ENCODE measurements at places on chromosomes 13 and 19.

GRCh38 chr13:36436811-36437210, 4.5 kb downstream of the CCNA1 start:
- no peak for DNase-seq

- DNase-seq, result no peak
Observed at GRCh38 chr13:94182185-94182761, 297.2 kb downstream of the DCT start.

DNA sequence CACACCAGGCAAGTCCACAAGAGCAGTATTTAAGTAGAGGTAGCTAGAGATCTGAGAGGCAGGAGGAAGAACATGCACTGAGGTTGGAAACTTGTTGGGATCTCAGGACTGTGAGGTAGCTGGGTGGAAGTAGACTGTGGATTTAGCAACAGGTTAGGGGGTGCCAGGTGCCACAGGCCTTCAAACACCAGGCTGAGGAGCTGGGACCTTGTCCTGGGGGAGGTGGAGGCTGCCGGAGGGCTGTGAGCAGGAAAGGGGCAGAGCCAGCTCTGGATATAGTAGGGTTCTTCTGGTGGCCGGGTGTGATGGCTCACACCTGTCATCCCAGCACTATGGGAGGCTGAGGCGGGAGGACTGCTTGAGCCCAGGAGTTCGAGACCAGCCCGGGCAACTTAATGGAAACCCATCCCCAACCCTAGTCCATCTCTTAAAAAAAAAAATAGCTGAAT, 3.1 kb downstream of the FUZ start:
- no peak for DNase-seq

DNA sequence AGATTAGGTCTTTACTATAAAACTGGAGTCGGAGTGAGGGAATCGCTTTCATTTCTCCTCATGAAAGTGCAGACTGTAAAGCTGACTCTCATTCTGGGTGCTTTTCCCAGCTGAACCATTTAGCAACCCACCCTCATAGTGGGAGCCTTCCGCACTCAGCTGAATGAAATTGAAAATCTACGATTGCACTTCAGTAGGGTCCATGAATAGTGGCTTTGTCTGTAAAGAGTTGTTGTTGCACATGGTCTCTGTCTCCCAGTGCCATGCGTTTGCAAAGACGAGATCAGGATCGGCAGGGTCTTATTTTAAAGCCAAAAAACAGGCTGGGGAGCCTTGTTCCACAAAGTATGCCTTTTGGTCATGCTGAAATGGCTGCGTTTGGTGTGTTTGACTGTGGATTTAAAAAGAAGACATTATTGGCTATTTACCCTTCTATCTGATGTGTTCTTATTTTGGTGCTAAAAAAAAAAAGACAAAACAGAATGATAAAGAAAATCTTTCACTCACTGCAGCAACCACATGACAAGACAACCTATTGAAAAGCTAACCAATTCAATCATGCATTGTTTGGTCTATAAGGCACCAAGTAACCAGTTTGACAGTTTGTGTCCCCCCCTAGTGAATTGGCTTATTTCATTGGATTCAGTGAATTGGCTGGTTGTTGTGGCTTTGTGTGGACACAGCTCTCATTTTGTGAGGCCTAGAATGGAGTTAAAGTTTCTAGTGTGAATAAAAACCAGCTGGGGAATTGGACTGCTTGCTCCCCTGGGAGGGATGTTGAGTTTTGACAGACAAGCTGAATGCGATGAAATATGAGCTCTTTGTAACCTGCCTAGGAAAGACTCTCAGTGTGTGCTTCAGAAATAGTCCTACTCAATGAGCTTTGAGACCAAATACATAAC, 65.6 kb downstream of the ARHGAP35 start:
- no peak for DNase-seq

DNA sequence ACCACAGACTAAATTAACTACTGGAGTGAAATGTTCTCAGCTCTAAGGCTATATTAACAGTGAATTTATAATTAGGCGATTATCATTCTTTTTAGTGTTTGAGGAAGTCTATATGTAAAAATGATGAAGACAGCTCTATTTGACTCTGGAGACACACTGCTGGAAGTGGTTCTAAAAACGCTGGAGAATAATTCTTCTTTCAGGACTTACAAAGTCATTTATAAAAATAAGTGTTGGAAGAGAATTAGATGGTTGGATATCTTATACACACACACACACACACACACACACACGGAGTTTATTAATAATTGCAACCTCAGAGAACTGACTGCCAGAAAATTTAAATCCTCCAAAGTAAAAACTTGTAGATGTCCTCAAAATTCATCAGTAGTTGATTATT, 1171.3 kb downstream of the EFNB2 start:
- no peak for DNase-seq

- DNase-seq, result no peak
Observed at GRCh38 chr13:110592665-110593064, 22.7 kb upstream of the NAXD start.

DNA sequence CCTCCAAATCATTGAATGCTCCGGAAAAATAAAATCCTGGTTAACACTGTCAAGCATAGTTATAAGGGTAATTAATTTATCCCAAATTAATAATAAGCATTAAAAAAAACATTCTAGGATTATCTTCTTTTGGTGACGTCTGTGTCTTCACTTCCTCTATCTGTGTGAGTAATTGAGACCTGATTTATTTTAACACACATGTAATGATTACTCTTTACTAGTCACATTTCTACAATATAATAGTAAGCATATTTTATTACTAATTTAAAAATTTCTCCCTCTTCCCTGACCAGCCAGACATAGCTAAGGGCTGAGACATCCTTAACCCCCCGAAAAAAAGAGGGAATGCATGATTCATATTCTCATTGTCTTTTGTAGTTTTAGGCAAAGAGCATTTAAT, 2.3 kb downstream of the FNDC3A start:
- DNase-seq, result no peak

- DNase-seq, result no peak
Observed at GRCh38 chr13:94860981-94861407, 148.6 kb upstream of the SOX21 start.

GRCh38 chr13:30255696-30256095, 51.7 kb downstream of the KATNAL1 start:
- no peak for DNase-seq

- no peak for DNase-seq
Observed at GRCh38 chr19:33613620-33614000, 8.1 kb upstream of the CHST8 start.

DNA sequence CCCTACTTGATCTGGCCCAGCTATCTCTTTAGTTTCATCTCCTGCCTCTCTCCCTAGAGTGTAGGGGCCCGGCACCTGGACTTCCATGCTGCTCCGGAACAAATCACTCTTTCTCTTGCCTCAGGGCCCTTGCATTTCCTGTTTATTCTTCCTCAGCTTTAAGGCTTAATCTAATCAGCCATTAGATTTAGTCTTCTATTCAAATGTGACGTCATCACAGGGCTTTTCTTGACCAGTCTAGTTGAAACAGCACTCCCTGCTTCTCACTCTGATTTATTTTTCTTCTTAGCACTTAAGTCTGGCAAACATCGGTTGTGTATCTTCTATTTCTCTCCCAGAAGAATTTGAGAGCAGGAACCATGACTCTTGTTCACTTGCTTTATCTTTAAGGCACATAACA, 564.1 kb downstream of the EFNB2 start:
- DNase-seq, result no peak

GRCh38 chr19:55465460-55466240, 1.1 kb upstream of the C19orf85 start:
- DNase-seq, result no peak

DNA sequence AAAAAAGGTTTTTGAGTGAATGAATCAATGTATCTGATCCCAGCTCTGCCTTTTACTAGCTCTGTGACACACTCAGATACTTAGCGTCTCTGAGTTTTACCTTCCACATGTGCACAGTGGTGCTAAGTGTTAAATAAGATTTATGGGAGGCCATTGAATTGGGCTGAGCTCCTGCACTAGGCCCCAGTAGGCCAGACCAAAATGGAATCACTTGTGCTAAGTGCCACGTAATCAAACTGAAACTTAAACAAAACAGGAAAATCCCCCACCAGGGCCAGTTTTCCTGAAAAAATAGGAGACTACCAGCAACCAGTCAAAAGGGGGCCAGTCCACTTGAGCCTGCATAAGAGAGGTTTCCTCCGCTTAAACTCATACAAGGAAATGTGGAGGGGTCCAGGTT, 40.9 kb downstream of the GJA3 start:
- no peak for DNase-seq

DNA sequence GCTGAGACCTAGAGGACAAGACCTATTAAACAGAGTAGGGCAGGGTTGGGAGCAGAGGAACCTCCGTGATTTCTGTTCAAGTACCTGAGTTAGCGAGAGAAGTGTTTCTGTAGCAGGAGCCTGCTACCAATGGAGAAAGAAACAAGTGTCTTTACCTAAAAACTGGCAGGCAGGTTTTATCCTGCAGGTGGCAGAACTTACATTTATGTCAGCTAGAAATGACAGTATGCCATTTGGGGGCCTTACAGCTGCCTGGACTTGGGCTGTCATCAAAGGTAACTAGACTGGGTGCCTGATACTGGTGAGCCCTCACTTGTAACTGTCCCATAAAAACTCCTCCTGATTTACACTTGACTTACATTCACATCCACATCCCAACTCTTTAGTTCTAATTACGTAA, 185.3 kb upstream of the MIR17HG start:
- no peak for DNase-seq

- DNase-seq, result peak; percentile 90
Observed at GRCh38 chr19:36915992-36916830, at the start of the genes ZNF568 and ZNF829. Gene ZNF568, plus strand, starts transcription at chr19:36916332. Its CDS starts 6,439 bp downstream, at chr19:36922771. Gene ZNF829, minus strand, starts transcription at chr19:36916291. Its CDS starts 1,124 bp downstream, at chr19:36915167.

- DNase-seq, result no peak
Observed at GRCh38 chr19:11288349-11288748, 7.6 kb upstream of the TSPAN16 start.

DNA sequence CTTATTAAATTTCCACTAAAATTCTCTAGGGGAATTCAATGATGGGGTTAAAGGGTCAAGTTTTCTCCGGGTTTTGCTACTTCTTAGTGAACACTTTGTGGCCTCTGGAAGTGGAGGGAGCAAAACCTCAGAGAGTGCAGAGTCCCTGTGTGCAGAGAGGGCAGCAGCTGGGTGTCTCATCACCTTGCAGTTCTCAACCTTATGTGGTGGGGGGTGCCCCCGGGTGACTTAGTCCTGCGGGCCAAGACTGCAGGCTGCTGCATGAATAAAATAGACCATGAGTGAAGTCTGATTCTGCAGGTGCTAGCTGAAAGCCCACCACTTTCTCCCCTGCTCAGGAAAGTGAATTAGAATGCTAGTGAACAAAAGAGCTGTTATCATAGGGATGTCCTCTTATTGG, 191.6 kb downstream of the DLEU7 start:
- no peak for DNase-seq

DNA sequence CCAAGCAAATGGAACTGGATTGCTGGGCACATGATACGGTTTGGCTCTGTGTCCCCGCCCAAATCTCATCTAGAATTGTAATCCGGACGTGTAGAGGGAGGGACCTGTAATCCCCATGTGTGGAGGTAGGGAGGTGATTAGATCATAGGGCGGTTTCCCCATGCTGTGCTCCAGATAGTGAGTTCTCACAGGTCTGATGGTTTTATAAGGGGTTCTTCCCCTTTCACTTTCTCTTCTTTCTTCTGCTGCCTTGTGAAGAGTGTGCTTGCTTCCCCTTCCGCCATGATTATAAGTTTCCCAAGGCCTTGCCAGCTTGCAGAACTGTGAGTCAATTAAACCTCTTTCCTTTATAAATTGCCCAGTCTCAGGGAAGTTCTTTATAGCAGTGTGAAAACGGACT, 32.6 kb upstream of the MTIF3 start:
- no peak for DNase-seq

- no peak for DNase-seq
Observed at GRCh38 chr19:46984077-46985010, 35.3 kb upstream of the NPAS1 start.

- no peak for DNase-seq
Observed at GRCh38 chr19:22622901-22623840, 11.0 kb upstream of the ZNF492 start.

DNA sequence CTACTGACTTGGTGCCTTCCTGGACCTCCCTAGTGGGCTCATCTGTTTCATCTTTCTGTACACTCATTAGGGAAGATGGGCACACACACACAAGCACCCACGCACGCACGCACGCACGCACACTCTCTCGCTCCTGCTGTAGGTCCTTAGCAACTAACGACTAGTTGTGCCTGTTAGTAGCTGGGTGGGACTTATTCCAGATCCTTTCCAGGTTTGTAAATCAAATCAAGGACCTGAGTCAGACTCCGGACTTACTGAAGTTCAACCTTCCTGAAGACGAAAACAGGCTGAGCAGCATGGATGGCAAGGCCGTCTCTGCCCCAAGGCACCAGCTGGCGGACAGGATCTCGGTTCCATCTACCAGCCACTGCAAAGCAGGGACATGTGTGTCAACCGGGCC, 76.2 kb downstream of the SLC15A1 start:
- DNase-seq, result no peak

DNA sequence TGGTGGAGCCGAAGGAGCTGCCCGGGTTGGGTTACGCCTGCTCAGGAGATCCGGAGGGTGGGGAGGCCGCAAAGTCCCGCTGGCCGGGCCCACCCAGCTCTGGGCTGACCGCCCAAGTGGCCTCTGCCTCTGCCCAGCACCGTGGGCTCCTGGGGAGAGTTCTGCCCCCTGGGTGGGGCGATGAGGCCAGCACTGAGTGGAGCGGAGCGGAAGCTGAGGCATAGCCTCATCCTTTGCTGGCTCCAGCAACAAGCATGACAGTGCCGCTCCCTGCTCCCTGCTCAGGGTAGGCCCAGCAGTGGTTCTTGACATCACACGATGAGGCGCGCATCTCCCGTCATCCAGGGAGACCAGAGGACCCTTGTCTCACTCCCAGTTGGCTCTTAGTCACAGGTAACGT, 22.5 kb downstream of the CCDC8 start:
- DNase-seq, result no peak

DNA sequence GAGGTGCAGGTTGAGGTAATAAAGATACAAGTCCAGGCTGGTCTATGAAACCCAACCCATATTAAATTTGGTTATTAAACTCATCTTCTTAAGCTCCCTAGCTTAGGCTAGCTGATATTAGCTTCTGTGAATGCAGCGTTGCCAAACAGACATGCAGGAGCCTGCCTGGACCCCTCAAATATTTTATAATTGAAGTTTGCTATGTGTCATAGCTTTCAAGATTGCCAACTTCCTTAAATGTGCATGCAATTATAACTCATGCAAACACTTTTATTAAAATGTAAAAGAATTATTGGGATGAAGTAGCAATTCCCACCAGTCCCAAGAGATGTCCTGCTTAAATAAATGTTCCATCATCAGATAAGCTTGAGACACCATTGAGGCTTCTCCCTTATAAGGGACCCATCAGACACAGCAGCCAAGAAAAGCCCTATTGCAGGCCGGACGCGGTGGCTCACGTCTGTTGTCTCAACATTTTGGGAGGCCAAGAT, 51.3 kb downstream of the MBNL2 start:
- DNase-seq, result no peak

- no peak for DNase-seq
Observed at GRCh38 chr19:20233105-20233504, 66.1 kb downstream of the ZNF486 start.

- DNase-seq, result no peak
Observed at GRCh38 chr13:112532837-112533745, 54.9 kb downstream of the TUBGCP3 start.

- DNase-seq, result no peak
Observed at GRCh38 chr13:49759503-49759902, 33.0 kb downstream of the KPNA3 start.

GRCh38 chr19:56118666-56119581, 2.2 kb downstream of the ZNF787 start:
- DNase-seq, result no peak
